Esophagus squamous epithelium (tissue), 5 donors: ENCODE measurements at places on chromosomes 12 and 14.

- no peak for DNase-seq
Measured at GRCh38 chr14:40981247-40981646, 625.4 kb upstream of the LRFN5 start.

DNA sequence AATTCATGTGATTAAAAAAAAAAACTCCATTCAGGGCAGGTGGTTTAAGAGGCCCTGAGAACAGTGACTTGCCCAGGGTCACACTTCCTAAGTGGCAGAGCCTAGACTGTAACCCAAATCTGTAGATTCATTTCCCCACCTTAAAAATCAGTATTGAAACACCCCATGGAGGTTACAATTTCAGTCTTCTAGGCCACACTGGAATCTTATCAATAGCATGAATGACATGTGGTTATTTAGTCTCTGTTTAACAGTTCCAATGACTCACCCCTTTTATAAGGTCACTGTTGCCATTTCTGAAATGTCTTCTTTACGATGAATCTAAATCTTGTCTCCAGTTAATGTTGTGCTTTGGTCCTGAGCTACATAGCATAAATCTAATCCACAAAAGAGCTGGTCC is 262.3 kb upstream of the GRIP1 start:
- no peak for DNase-seq

DNA sequence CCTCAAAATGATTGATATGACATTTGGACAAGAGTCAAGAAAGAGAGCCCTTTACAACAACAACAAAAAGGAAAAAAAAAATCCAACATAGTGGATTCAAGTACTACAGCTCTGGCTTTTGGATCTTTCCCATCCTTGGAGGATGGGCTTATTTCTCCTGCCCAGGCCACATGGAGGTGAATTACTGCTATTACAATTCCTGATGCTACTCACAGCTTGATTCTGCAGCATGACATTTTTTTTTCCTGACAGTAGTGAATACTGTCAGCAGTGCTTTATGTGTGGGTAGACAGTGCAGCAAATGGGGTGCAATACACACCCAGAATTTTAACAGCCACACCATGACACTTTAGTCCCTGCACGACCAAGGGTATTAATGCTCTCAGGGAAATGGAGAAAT is 42.5 kb upstream of the HSP90B1 start:
- no peak for DNase-seq

DNA sequence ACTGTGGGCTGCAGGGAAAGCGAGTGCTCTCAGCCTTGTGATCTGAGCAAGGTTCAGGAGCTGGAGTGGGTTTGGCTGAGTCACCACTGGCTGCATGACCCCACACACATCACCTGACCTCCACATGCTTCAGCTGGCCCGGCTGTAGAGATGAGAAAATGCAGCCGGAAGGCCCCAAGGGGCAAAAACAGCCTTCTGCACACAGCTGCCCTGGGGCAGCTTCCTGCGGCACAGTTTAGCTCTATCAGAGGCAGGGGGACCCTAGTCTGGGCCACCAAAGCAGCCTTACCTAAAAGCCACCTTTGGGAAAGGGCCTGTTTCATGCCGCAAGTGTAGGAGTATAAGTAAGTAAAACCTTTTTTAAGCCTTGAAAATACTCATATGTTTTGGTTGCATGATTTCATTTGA is 123.3 kb downstream of the SSPN start:
- no peak for DNase-seq

GRCh38 chr14:32602699-32603098 is 273.6 kb downstream of the AKAP6 start:
- DNase-seq, result no peak

DNA sequence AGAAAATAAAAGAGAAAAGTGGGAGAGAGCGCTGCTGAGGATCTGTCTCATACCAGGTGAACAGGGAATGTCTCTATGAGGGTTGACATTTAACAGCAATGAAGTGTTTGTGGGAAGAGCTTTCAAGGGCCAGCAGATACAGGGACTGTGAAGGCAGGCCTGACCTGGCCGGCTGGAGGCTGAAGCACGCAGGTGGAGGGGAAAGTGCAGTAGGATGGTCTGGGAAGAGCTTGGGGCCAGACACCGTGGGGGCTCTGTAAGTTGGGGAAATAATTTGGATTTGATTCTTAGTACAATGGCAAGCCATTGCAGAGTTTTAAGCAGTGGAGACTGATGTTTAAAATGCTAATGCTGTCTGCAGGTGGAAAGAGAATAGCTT is 23.8 kb upstream of the DHRS2 start:
- DNase-seq, result no peak

DNA sequence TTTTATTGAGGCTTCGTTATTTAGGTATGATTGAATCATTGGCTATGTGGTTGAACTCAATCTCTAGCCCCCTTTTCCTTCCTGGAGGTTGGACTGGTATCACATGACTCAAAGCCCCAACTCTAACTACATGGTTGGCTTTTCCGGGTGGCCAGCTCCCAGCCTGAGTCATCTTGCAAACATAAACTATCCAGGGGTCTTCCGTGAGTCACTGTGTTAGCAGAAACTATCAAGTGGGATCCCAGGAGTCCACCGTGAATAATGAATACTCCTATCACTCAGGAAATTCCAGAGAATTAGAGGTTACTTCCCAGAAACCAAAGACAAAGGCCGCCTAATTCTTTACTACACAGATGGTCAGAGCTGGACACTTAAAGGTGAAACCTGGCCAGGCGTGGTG is 19.7 kb upstream of the PLEKHD1 start:
- no peak for DNase-seq

- DNase-seq, result no peak
Measured at GRCh38 chr12:8548192-8548591, 7.5 kb upstream of the CLEC4E start.

- no peak for DNase-seq
Measured at GRCh38 chr14:95141684-95142083, 15.6 kb downstream of the DICER1 start.

- no peak for DNase-seq
Measured at GRCh38 chr12:93938317-93938716, 210.1 kb upstream of the PLXNC1 start.

GRCh38 chr14:71574976-71575375 is 357.3 kb upstream of the RGS6 start:
- DNase-seq, result no peak

DNA sequence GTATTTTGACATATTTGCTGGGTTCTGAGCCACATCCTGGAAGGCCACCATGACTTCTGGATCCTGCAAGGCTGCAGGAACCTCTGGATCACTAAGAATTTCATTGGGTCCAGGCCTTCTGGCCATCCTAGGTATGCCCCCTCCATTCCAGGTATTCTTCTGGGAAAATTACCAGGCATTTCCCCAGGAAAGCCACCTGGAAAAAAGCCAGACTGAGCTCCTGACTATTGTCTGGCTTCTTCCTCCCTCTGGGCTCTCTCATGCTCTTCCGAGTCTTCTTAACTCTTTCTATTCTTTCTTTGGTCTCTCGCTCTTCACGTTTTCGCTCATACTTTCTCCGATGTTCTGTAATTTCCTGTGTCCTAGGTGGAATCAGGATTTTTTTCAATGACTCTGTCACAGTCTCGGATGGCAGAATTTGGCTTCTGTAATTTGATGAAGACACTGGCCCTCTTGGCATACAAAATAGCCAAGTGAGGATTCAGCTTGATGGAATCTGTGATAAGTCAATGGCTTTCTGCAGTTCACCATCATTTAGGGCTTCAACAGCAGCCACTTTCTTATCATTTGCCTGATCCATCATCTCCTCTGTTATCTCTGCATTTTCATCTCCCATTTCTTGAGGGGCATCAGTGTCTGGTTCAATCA is 42.6 kb downstream of the ATP23 start:
- no peak for DNase-seq

DNA sequence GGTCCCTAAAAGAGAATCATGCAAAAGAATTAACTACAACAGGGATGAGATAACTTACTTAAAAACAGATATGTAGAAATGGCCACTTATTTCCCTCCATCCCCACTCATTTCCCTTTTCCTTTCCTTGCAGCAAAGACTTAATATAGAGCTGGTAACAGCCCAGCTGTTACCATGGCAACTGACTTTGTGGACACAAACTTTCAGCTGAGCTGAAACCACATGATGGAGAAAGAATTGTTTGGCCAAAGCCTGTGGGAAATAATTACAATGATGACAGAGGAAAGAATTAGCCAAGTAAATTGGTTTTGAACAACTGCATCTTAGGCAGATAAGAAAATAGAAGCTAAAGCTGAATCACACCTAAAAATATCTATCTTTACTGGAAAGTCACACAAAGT is 364.9 kb downstream of the GALC start:
- no peak for DNase-seq

DNA sequence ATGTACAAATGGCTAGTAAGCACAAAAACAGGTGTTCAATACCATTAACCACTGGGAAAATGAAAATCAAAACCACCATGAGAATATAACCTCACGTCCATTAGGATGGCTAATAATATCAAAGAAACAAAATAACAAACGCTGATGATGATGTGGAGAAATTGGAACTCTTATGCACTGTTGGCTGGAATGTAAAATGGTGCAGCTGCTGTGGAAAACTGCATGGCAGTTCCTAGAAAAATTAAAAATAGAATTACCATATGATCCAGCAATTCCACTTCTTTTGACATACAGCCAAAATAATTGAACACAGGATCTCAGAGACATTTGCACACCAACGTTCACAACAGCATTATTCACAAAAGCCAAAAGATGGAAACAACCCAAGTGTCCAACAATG is 51.5 kb downstream of the TMPRSS12 start:
- no peak for DNase-seq

- no peak for DNase-seq
Measured at GRCh38 chr12:99131751-99132199, 486.7 kb downstream of the APAF1 start.
